ENCODE measurements at places on chromosomes 7 and 10.

DNA sequence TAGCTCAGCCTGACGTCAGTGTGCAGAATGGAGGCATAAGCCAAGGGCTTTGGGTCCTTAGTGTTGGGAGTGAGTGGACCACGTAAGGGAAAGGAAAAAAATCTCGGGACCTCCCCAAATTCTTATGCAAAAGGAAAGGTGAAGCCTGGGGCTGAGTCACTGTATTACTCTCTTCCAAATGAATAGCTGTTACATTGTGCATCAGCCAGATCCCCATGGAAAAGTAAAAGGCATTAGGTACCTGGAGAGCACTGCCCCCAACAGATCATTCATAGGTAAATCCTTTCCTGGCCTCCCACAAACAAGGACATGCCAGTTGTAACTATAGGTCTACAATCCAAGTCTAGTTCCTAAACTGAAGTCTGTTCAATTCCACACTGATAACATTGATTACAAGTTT, 170.5 kb downstream of the C1GALT1 start:
- no peak for DNase-seq

DNA sequence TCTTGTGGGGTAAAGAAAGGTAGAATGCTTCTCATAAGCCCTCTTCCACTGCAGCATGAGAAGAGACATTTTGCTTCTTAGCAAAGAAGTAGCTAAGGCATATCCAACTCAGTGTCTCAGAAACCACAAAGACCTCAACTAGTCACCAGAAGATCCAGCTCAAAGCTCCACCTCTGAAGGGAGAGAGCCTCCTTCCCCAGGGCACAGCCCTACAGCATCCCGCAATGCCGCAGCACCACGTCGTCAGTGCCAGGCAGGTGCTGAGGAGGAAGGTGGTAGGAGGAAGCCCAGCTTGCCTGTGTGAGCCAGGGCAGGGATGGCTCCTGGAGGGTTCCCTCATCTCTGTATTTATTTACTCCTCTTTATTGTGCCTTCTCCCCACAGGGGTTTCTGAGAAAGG, 385.6 kb upstream of the NPVF start:
- DNase-seq, result no peak

- no peak for DNase-seq
These were observed 68.5 kb downstream of the INPP5A start for GRCh38 chr10:132606031-132606491.

DNA sequence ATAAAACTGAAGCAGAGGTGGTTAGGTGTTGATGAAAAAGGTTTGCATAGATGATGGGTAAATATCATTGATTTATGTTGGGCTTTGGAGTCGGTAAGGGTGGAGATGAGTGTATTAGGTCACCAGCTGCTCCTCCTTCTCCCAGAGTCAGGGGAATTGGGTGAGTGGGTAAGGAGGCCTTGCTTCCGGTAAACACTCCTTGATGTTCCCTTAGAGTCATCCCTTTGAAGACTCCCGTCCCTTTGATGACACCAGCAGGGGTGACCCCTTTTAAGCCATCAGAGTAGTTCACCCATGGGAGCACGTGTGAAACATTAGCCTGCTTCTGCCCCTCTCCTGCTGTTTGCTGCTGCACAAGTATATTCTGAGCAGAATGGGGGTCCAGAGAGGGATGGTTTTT, 92.2 kb upstream of the DKK1 start:
- DNase-seq, result no peak

GRCh38 chr7:100632951-100633717, 8.2 kb downstream of the TFR2 start:
- peak; percentile 24 for DNase-seq

DNA sequence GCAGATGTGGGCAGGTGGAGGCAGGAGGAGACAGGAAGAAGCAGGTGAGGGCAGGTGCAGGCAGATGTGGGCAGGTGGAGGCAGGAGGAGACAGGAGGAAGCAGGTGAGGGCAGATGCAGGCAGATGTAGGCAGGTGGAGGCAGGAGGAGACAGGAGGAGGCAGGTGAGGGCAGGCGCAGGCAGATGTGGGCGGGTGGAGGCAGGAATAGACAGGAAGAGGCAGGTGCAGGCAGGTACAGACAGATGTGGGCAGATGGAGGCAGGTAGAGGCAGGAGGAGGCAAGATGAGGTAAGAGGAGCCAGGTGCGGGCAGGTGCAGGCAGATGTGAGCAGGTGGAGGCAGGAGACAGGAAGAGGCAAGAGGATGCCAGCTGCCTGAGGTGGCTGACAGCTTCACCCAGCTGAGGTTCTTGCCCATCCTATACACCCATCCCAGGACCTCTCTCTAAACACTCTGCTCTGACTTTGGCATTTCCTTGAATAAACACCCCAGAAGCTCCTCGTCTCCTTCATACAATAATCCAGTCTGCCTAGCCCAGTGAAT, 33.0 kb downstream of the PTPRE start:
- DNase-seq, result no peak

- DNase-seq, result no peak
These were observed 2.6 kb upstream of the CAMK2B start for GRCh38 chr7:44327981-44328380.

DNA sequence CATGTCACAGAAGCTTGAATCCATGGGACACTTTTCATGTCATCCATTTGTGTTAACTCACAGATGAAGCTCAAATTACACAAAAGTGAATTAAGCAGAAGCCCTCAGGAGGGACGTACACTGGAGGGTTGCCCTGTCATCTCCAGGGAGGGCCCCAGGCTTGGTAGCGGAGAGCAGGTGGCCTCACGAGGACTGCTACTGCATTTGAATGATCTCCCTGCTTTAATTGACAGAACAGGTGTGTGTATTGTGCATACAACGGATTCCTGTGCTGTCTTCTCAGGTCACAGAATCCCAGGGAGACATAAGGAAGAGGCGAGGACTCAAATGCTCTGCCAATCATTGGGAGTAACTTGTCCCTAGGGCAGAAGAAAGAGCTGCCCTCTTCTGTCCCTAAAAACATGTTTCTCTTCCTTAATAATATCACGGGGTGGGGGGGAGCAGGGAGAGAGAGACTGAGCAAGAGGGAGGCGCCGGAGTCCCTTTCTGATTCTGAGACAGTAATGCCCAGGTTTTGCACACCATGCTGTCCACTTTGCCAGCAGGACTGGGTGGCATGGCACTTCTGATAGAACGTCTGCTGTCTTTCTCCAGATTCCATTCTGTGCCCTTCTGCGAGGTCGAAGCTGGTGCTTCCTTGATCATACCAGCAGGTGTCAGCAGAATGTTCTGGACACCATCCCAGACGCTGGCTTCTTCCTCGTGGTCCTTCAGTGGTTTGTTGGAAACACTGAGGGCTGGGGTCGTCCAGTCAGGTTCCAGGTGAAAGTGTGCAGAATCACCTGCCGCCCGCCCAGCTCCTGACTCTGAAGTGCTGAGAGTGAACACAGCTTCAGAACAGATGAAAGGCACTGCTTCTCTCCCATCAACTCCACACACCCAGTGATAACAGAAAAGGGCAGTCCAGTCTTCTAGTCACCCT, 26.2 kb upstream of the RASGEF1A start:
- DNase-seq, result peak; percentile 62

GRCh38 chr10:6069081-6069931, 7.1 kb upstream of the IL2RA start:
- no peak for DNase-seq

DNA sequence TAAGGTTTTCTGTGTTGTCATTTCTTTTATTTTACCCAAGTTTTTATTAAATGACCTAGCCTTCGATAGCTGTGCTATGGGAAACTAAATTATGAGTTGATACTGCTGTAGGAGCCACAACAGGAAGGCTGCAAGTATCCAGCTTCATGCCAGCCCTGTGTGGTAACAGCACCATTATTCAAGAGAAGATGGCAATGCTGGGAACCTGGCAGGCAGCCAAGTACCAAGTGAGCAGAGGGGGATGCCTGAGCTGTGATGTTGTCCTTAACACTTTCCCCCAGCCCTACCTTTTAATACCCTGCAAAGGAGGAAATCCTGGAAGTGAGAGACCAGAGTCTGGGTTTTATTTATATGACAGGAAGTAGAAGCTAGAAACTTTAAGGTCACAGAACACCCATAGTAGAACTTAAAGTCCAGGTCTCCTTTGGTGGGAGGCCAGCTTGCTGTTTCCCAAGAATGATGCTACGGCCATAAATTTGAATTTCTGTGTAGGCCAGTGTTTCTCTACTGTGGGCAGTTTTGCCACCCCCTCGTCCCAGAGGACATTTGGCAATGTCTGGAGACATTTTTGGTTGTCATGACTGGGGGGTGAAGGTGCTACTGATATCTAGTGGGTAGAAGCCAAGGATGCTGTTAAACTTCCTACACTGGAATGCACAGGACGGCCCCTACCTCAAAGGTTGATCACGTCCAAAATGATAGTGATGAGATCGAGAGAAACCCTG, 9.2 kb upstream of the ATXN7L1 start:
- peak; percentile 19 for DNase-seq

DNA sequence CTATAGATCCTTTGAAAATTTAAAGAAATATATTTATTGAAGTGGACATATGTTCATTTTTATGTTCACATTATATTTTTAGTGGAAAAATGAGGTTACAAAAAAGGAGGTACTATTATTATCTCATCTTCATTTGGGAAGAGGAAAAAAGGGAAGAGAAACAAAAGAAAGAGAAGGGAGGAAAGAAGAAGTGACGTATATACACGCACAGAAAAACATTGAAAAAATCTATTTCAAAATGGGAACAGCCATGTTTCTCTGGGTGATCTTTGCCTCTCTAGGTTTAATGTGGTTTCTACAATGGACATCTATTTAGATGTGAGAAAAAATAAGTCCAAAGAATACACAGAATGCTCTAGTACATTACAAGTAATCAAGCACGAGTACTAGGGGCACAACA, 14.8 kb downstream of the ANK3 start:
- no peak for DNase-seq

- no peak for DNase-seq
These were observed 155.7 kb downstream of the CUX1 start for GRCh38 chr7:101973130-101973529.

- DNase-seq, result no peak
These were observed 43.4 kb upstream of the PLEKHA1 start for GRCh38 chr10:122331100-122331499.

DNA sequence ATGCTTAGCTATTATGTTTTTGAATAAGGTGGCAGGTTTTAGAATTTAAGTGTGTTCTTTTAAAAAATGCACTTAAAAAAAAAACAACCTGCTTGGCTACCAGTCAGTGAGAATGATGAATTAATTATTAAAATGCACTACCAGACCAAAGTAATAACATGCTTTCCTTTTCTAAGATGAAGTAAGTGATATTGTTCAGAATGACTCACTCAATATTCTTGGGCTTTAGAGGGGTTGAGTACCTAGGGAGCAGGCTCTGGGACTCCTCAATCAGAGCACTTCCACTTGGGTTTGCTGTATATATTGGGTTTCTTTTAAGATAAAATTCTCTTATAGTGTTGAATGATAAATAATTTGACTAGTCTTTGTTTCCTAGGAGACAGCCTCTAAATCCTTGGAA, 8.6 kb downstream of the STAM start:
- no peak for DNase-seq

- DNase-seq, result no peak
These were observed 140.7 kb upstream of the AGK start for GRCh38 chr7:141410353-141411000.

DNA sequence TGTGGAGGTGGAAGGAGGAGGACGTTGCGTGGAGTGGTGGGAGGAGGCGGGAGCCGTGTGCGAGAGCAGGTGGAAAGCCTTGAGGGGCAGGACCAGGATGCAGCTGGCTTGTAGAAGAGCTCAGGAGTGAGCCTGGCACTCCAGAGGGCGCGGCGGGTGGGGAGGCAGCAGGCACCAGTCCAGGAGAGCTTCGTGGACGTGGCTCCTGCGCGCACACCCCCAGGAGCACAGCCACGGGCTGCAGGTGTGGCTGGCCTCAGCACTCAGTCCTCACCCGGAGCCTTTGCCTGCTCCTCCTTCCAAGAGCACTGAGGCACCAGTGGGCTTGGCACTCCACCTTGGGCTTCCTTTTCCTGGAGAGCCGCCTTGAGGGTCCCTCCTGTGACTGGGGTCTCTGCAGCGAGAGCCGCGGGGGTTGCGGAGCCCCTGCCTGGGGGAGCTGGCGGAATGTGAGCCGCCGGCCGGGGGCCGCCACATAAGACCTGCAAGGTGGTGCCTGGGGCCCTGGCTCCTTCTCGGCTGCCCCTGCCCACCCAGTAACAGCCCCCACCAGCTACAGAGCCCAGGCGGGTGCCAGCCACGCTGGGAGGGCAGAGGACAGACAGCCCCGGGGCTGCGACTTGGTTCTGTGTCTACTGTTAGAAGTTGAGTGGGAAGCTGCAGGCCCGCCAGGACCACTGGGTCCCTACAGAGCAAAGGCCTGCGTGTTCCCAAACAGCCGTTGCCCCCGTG, 11.1 kb downstream of the MAFK start:
- DNase-seq, result no peak

- DNase-seq, result peak; percentile 40
These were observed 617.6 kb downstream of the INHBA start for GRCh38 chr7:41085244-41085643.

GRCh38 chr7:19871102-19871501, 97.7 kb upstream of the TMEM196 start:
- DNase-seq, result no peak

- no peak for DNase-seq
These were observed 561 bp downstream of the FGFR2 start for GRCh38 chr10:121597504-121598262.

GRCh38 chr10:116753759-116754158, 11.4 kb upstream of the HSPA12A start:
- DNase-seq, result peak; percentile 63

DNA sequence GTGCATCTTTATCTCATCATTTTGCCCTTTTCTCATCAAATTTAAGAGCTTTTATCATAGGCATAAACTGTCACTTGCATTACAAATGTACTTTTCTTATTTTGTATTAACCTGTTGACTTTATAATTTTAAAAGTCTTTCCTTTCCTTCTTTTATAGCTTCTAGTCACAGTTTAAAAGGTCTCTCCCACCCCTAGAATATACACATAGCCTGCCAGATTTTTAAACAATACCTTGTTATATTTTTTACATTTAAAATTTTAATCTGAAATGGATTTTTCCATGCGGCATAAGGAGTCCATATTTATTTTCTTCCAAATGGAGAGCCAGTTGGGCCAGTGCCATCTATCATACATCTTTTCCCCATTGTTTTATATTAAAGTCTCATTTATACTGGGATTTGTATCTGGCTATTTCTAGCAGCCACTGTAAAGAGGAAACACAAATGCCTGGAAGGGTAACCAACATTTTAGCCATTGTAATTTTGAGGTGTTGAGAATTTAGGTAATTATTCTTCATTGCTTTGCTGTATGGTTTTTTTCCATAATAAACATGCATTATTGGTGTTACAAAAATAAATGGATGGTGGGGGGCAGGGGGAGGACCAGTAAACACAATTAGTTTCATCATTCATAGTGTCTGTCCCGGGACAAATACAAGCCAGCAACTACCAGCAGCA, 92.8 kb downstream of the CCDC71L start:
- no peak for DNase-seq

GRCh38 chr10:112278871-112279270, 4.3 kb upstream of the TECTB start:
- DNase-seq, result no peak

GRCh38 chr10:17237915-17238444, 9.9 kb downstream of the VIM start:
- DNase-seq, result peak; percentile 58

Measured in fibroblast of pulmonary artery (primary cell).